ENCODE measurements at places on chromosomes 13 and 19.
A peak's percentile ranks its signal among the peaks of the same experiment; 100 is the strongest.

- DNase-seq: no peak
Observed at GRCh38 chr19:47582320-47582909, 9.5 kb upstream of the ZNF541 start.

DNA sequence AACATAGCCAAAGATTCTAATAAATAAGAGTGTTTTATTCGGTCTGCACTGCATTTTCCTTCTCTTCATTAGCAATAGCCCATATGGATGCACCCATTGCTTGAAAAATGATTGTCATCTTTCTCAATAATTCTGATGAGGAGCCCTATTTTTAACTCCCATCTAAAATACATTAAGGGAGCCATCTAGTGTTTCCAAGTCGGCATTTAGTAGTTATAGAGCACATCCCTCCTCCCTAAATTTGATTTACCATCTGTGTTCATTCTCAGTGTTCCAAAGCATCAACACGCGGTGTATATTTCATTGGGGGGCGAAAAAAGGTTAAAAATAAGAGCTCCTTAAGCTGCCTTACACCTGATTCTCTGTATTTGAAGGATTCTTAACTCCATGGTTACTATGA, 119.2 kb upstream of the IPO5 start:
- DNase-seq: no peak

GRCh38 chr19:45882652-45883585, 3.0 kb downstream of the IRF2BP1 start:
- peak; percentile 76 for DNase-seq

DNA sequence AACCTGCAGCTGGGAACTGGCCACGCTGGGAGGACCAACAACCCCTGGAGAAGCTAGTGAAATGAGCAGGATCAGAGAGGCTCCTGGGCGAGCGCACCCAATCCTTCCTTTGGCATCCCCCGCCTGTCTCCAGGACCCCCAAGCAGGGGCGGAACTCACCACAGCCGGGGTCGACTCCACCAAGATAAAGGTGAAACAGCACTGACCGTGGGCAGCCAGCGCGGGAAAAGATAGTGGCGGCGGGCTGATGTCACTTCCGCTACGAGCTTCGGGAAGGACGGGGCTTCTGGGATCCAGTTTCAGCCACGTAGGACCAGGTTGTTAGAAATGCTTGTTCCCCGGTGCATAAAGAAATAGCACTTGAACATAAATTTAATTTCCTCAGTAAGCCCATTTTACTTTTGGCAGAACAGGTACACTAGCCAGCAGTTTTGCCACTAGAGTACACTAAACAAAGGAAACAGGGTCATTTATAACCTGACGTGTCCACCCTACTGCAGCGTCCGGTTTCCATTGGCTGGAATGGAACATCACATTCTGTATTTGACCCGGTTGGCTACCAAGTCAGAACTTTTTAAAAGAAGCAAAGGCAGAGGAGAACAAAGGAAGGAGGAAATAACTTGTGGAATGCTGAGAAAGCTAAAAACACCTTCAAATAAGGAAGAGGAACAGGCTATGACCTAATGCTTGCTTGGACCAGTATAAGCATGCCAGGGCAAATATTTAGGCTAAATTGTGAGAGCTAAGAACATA, 25.5 kb upstream of the ZNF562 start:
- DNase-seq: no peak

DNA sequence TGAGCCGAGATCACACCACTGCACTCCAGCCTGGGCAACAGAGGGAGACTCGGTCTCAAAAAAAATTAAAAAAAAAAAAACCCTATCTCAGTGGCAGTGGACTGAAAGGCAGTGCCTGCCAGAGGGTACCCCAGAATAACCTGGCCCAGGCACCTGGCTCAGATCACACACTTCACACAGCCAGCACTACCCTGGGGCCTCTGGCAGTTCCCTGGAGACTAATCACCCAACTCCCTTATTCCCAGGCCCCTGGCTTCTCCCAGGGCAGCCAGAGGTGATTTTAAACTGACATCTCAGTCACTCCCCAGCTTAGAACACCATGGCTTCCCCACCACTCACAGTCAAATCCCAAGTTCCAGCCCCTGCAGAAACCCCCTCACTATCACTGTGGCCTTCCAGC, 3.5 kb upstream of the SLC27A5 start:
- no peak for DNase-seq

GRCh38 chr13:93867481-93867880, 612.0 kb downstream of the DCT start:
- no peak for DNase-seq

- DNase-seq: no peak
Observed at GRCh38 chr13:32783067-32783466, 196.8 kb downstream of the PDS5B start.

Measured in stimulated activated CD4-positive, alpha-beta T cell treated with anti-CD3 and anti-CD28 coated beads, Interleukin-1b, Interleukin-23, amount 100 ng/mL, for 1 hour (primary cell).